Activated naive CD4-positive, alpha-beta T cell (primary cell): ENCODE measurements at places on chromosomes 7 and 10.

DNA sequence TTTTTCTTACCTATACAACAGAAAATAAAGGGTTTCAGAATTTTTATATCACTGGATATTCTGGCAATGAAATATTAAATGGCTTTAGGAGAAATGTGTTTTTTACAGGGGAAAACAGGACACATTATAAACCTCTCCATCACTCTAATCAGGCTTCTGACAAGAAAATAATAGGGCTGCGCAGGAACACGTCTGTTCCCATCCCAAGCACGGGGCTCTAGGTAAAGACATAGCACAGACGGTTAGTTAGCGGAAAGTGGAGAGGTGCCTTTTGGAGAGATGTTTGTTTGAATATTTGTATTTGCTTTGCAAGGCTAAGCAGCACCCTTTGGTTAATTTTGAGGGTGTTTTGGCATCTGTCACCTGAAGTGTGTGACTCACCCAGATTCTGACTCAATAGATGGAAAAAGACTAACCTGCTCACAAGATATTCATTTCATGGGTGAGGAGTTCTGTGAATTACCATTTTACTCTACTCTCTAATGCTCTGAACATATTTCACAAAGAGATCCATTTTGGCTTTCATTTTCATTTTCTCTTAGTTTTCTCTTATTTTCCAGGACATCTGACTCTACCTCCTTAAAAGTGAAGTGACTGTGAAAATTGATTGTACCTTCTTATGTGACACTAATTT is 174.5 kb upstream of the AKR1E2 start:
- no peak for DNase-seq

- no peak for DNase-seq
These were observed 83.7 kb upstream of the GLCCI1 start for GRCh38 chr7:7884855-7885254.

GRCh38 chr10:80260295-80261243 is 28.9 kb downstream of the MAT1A start:
- no peak for DNase-seq

DNA sequence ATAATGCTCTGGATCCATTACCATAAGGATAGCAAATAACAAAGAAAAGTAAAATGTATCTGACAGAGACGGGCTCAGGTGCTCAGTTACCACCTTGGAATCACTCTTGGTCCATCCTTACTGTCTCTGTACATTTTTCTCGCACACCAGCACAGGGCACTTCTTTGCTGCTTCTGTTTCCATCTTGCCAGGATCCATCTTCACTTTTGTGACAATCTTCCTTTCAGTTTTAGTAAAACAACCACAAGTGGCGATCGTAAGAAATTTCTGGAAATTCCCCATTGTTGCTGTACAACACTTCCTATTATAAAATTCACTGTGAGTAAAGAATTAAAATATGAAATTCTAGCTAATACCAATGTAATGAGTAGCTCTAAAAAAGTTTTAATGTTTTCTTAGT is 695.5 kb downstream of the GRM8 start:
- no peak for DNase-seq

DNA sequence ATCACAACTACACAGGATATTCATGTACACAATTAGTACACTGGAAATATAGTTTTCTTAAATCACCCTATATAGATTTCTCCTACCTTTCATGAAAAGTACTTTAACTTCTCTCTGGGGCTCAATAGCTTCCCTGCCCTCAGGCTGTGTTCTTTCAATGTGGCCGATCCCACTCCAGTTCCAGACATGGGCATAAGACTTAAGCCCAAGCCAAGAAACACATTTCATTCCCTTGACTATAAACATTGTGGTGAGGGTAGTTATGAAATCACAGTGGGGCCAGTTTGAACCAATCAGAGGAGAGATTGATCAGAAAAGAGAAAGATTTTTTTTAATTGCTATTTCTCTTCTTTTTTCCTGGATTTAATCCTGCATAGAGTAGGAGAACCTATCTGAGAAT is 904.6 kb upstream of the SORCS1 start:
- no peak for DNase-seq

GRCh38 chr7:142327628-142328405 is 70.0 kb upstream of the PRSS58 start:
- DNase-seq: no peak

DNA sequence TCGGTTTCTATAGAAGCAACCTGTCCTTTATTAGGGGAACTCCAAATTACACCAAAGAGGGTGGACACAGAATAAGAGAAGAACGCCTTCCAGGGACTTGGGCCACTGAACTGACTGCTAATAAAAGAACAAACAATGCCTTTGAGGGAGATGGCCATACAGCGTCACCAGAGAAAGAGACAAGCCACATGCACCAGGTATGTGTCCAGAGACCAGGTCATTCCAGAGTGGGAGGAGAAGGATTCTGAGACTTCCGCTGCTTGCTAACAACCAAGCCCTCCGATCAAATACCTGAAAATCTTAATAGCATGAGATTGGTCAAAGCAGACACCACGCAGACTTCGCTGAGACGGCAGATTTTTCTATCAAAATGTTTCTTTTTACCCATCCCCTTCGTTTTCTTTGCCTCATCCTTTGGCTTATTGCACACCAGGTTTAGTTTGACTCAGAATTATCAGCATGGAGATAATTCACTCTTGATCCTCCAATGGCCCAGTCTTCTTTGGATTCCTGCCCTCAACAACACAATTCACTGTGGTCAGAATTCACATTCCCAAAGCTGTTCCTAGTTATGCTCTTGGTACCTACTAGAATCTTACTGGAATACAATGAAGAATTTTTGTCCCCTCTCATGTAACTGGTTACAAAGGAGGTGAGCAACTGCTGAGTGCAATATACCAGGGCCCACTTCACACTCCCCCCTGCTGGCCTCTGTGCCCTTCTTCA is 87.4 kb upstream of the DDC start:
- DNase-seq: no peak

DNA sequence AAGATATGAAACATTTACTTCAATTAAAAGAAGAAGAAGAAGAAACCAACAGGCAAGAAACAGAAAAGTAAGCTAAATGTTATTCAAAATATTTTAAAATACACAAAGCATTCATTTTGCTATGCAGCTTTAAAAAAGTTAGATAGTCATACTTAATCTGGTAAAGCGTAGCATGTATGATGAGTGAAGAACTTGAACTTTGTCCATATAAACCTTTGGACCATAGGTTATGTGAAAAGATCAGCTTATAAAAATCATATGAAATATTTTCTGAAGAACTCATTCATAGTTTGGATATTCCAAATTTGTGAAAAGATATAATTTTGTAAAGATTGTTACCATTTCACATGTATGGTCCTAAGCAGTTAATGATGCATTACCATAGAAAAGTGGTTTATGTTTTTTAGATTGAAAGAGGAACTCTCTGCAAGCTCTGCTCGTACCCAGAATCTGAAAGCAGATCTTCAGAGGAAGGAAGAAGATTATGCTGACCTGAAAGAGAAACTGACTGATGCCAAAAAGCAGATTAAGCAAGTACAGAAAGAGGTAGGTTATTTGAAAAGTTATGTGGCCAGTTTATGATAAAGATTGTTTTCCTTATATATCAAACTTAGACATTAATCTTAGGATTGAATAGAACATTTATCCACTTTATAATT is 37.3 kb downstream of the KIF20B start:
- no peak for DNase-seq

DNA sequence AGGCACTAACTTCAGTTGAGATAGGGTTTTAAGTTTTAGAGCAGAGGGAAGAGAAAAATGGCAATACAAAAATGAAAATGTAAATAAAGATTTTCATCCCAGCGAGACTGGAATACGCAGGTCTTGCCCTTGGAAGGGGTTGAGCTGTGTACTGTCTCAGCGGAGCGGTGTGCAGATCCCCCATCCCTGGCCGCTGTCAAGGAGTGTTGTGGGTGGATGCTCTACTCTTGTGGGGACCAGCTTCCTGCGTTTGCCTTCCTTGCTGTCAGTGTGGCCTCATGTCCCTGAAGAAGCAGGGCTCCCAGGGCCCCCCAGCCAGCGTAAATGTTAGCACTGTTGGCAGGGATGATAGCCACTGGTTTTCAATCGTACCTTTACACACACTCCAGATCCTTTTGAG is 249.7 kb upstream of the PITRM1 start:
- DNase-seq: no peak

- no peak for DNase-seq
These were observed 21.8 kb upstream of the HIBADH start for GRCh38 chr7:27684491-27684890.

DNA sequence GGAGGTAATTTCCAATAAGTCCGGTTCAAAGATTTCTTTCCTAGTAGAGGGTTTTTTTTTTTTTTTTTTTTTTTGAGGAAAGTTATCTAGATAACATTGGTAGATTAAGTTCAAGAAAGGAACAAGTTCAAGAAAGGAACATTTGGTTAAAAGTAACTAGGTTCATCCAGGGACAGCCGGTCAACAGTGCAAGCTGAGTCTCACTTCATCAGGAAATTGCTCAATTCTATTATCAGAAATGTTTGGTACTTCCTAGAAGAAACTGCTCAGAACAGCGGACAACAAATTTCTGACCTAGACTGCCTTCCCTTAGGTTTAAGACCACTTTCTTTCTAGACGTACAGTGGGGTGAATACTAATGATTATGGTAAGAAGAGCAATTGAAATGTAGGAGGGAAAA is 3.7 kb upstream of the IL2RA start:
- DNase-seq: no peak

DNA sequence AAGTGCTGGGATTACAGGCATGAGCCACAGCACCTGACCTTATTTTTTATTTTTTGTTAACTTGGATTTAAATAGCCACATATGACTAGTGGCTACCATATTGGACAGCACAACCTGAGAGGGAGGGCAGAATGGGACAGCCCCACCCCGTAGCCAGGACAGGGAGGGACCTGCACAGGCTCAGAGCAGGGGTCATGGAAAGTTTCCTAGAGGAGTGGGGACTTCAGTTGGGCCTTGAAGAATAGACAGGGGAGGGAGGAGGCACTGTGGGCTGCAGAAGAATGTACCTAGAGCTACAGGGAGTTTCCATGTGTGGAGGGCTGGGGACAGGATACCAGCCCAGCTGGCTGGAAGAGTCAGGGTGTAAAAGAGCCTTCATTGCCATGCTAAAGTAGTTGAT is 8.8 kb downstream of the TRIM8 start:
- no peak for DNase-seq

DNA sequence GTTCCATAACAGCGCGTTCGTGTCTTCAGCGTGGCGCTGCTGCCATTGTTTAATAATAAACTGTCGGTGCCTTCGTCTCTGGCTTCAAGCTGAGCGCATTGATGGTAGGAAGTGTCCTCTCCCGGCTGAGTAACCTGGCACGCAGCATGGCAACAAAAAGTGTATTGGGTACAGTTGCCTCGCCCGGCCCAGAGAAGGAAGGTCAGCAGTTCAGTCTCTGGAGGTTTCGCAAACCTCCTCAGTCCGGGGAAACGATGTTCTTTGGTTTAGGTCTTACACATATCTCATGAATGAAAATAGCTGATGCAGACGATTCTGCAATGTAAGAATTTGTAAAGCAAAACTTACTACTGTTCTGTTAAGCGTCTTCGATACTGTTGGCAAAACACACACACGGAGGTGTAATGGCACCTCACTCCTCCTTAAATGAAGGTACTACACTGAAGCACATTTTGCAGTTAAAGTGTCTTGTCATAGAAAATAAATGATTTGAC is 739 bp upstream of the CCDC186 start:
- DNase-seq: no peak

DNA sequence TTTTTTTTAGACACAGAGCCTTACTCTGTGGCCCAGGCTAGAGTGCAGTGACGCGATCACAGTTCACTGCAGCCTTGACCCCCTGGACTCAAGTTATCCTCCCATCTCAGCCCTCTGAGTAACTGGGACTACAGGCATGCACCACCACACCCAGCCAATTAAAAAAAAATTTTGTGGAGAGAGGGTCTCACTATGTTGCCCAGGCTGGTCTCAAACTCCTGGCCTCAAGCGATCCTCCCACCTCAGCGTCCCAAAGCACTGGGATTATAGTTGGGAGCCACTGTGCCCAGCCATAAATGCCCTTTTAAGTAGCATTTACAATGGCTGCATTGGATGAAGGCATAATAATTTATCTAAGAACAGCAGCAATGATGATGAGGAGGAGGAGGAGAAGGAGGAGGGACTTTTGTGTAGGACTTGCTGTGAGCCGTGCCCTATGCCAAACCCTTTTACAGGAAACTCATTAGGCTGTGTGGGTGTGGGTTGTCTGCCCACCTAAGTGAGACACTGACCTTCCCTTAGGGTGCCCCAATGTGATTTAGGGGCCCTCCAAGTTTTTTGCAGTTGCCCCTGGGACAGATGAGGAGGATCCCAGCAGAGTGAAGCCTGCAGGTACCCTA is 51.1 kb downstream of the EEPD1 start:
- no peak for DNase-seq

GRCh38 chr7:130286881-130287280 is 6.1 kb upstream of the CPA4 start:
- DNase-seq: no peak

DNA sequence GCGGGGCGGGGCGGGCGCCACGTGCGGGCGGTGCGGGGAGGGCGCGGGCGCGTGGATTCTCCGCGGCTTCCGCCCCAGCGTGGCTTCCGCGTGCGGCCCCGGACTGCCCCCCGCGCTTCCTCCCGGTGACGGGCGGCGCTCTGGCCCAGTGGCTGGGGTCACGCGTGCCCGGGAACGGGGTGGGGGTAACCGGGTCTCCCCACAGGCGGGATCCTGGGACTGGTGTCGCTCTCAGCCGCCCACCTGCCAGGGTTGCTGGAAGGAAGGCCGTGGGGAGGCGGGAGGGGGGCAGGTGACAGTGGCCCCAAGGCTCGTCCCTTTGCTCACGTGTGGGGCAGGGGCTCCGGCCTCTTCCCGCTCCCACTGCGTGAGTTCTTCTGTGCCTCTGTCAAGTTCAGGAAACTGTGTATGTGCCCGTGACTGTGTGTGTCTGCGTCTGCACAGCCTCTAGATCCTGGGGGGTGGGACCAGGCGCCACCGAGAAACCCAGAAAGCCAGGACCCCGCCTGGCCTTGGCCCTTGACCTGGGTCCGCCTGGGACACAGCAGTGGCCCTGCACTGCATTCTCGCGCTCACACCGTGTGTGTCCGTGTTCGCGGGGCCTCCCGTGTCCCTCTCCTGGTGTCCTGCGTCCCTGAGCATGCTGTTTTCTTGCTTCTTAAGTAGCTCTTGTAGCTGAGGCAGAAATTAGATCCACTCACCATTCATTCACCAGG is 919 bp downstream of the MAFK start:
- DNase-seq: no peak

DNA sequence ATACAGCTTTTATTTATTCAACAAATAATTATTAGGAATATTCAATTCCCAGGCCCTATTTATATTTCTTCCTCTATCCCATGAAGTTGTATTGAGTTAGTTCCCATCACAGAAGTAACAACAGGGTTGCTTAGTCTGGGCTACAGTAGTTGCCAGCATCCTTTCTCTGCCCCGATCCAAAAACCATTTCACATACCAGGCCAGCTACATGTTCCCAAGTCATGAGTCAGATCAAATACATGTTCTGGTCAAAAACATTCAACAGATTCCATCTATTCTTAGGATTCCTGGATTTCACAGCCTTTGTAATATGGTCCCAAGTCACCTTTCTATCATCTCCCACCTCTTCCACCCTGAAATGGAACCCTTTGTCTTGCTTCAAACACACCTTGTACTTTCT is 91.6 kb downstream of the RAB11FIP2 start:
- no peak for DNase-seq

- no peak for DNase-seq
These were observed 3.4 kb downstream of the IGFBP1 start for GRCh38 chr7:45891462-45892402.
